ENCODE measurements at places on chromosomes 7 and 10.

- no peak for DNase-seq
Measured at GRCh38 chr7:121401896-121402295, 5.8 kb upstream of the FAM3C start.

GRCh38 chr10:48516911-48517310, 88.0 kb downstream of the ARHGAP22 start:
- no peak for DNase-seq

- no peak for DNase-seq
Measured at GRCh38 chr7:47605816-47606575, 24.1 kb upstream of the TNS3 start.

DNA sequence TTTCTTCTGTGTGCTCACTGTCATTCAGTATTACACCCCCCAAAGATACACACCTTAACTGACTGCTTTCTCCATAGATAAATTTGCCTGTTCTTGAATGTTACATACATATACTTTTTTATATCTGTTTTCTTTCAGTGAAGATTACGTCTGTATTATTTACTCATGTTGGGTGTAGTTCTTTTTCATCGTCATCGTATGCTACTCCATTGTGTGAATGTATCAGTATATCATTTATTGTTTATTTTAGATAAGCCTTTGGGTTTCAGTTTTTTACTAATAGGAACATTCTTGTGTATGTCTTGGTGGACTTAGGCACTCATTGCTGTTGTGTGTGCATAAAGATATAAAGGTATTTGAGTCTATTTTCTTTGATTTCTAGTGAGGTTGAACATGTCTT, 64.4 kb downstream of the SEPTIN7 start:
- no peak for DNase-seq

- no peak for DNase-seq
Measured at GRCh38 chr7:134044682-134045081, 82.5 kb upstream of the LRGUK start.

DNA sequence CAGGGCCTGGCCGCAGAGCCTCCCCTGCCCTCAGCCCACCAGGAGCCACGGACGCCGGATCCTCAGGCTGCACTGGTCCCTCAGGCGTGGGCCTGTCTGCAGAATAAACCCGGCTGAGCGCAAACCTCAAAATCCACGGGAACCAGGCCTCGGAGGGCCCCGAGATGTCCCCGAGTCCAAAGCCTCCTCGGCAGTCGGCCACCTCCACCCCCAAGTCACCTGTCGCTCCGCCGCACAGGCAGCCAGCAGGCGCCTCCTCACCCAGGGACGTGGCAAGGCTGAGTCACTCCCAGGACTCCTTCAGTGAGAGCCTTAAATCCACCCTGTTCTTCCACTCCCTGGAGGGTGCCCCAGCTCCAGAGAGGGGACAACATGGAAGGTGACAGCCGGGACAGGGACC, 33.2 kb downstream of the STK32C start:
- no peak for DNase-seq

- no peak for DNase-seq
Measured at GRCh38 chr10:123202506-123202905, 48.3 kb downstream of the BUB3 start.

DNA sequence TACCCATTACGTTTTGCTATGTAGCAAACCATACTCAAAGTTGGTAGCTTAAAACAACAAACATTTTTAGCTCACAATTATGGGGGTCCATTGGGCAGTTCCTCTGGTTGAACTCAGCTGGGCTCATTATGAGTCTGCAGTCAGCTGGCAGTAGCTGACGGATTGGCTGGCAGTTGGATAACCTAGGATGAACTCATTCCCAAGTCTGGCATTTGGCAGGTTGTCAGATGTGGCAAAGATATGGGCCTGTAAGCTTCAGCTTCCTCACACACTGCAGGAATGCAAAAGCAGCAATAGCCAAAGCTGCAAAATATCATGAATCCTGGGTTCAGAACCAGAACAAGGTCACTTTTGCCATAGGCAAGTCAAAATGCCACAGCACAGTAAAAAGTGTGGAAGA, 412.2 kb upstream of the SORCS1 start:
- DNase-seq, result no peak

- DNase-seq, result no peak
Measured at GRCh38 chr7:49174396-49174795, 250.0 kb downstream of the CDC14C start.

- no peak for DNase-seq
Measured at GRCh38 chr10:67110286-67110685, 184.4 kb downstream of the LRRTM3 start.

- DNase-seq, result no peak
Measured at GRCh38 chr7:71345117-71345884, 213.4 kb downstream of the GALNT17 start.

DNA sequence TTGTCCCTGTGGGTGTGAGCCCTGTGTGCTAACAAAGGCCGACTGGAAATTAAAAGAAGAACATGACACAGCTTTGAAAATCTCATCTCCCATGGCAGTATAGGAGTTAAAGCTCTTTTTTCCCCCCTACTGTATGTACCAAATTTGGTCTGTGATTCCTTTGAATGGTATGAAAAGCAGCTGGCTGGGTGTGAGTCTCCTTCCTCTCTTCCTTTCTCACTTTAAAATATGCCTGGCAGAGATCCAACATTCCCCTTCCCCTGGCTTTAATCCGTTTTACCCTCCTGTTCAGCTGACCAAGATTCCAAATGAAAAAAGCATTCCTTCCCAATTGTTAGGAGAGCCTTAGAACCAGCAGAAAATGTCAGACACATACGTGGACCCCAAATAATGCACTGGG, 225.0 kb upstream of the CELF2 start:
- no peak for DNase-seq

DNA sequence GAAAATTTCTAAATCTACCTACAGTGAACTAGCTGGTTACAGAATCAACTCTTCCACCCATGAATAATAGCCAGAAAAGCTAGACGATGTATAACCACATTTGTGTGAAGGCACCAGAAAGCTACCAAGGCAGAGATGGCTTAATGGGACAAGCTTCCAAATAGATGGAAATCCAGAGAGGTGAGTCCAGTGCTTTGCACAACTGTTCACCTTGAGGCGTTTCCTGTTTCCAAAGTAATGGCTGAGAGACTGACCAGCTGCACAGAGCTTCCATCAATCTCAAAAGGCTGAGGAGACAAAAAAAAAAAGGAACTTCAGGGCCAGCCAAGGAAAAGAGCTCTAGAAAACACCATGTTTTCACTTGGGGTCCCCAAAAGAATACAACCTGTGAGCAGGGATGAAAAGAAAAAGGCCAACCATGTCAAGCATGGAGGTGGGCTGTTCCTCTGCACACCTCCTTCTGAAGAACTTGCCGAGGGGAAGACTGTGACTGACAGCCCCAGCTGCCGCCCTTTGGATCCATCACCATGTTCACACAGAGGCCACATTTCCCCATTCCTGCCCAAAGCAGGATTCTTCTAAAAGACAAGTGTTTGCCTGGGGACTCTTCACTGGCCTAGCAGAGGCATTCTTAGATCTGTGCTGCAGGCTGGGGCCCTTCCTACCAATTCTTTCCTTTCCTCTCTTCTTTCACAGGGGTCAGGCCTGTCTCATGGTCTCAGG, 72.9 kb downstream of the ARHGAP21 start:
- DNase-seq, result no peak

DNA sequence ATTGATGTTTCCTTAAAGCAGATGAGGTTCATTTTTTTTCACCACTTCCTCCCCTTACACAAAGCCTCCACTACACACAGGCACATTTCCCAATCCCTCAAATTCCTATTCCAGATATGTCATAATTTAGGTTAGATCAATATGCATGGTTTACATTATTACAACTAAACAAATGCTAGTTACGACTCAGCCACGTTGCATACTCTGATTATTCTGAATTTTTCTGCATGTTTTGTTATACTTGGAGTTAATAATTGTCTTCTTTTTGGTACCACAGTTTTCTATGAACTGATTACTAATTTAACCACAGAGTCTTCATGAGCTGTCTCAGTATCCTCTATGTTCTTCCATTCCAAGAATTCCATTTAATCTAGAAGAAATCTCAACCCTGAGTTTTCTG, 4.4 kb upstream of the BICC1 start:
- no peak for DNase-seq

DNA sequence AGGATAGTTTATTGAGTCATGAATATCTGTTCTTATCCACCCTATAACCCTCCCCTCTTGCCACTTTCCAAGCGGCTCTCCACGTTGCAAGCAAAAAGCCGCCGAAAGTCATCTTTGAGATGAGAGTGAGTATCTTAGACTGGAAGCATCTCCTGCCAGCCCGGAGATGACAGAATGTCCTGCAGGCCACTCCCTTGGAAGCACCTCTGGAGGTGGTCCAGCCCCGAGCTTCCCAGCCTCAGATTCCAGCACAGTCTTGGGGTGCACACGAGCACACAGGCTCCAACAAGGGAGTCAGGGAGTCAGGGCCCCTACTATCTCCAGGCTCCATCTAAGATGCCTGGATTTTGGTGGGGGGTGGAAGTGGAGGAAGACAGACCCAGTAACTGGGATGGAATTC, 5.5 kb upstream of the ELN start:
- no peak for DNase-seq

- DNase-seq, result no peak
Measured at GRCh38 chr7:18350678-18351077, 144.9 kb upstream of the HDAC9 start.

DNA sequence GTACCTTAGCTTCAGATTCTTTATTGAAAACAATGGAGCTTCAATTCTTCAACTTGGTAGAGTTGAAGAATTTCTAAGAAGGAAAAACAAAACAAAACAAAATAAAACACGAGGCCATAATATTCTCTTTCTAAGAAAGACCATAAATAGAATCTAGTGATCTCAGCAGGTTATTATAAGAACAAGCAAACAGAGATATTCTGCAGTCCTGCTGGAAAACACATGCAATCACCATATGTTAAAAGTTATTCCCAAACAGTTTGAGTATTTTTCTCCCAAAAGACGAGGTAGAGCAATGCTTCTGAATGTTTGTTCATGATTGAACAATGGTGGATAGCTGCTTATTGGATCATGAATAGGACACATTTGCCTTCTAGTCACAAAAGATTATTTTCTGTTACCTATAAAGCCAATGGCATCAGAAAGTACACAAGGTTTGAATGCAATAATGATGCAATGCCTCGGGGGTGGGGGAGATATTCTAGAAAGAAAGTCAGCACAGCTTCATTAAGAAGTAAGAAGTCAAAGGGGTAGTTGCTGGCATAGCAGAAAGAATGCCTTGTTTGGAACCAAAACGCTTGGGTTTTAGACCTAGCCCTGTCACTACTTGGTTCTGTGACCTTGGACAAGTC, 59.3 kb downstream of the CREB3L2 start:
- no peak for DNase-seq

DNA sequence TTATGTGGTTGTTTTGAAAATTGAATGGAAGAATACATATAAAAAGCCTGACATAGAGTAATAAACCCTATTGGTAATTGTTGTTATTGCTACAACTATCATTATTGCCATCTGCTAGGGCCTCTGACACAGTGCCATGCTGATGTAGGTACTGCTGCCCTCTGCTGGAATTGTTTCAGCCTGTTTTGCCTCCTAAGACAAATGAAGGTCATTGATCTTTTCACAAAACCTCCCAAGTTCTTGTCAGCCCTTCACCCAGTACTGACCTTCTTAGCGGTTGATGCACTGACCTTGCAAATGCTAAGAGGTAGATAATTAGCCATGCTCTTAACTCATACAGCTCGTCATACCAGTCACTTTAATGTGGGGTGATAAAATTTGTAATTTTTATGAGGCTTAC, 975.2 kb downstream of the SORCS1 start:
- no peak for DNase-seq

GRCh38 chr7:153840861-153841260, 211.3 kb upstream of the DPP6 start:
- no peak for DNase-seq

- DNase-seq, result no peak
Measured at GRCh38 chr7:81469869-81470723, 299.8 kb downstream of the HGF start.

- no peak for DNase-seq
Measured at GRCh38 chr7:143484119-143484518, 6.4 kb downstream of the TAS2R41 start.

DNA sequence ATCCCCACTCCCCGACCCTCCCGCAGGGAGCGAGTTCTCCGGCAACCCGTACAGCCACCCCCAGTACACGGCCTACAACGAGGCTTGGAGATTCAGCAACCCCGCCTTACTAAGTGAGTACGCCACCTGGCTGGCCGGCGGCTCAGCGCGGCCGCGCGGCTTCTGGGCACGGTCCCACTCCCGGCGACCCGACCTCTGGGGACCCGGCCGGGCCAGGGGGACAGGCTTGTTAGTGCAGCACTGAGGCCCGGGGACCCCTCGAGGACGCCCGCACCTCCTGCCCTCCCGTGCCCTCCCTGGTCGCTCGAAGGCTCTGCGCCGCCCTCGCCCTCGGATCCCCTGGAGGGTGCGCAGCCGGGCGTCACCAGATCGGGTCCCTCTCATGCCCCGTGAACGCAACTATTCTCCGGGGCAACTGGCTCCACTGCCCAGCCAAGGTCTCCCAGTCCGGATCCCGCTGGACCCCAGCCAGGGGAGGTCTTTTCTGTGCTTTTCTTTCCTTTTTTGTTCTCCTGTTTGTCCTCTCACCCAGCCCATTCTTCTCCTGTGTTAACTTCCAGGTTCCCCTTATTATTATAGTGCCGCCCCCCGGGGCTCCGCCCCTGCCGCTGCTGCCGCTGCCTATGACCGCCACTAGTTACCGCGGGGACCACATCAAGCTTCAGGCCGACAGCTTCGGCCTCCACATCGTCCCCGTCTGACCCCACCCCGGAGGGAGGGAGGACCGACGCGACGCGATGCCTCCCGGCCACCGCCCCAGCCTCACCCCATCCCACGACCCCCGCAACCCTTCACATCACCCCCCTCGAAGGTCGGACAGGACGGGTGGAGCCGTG, 81.8 kb downstream of the PAX2 start:
- no peak for DNase-seq

DNA sequence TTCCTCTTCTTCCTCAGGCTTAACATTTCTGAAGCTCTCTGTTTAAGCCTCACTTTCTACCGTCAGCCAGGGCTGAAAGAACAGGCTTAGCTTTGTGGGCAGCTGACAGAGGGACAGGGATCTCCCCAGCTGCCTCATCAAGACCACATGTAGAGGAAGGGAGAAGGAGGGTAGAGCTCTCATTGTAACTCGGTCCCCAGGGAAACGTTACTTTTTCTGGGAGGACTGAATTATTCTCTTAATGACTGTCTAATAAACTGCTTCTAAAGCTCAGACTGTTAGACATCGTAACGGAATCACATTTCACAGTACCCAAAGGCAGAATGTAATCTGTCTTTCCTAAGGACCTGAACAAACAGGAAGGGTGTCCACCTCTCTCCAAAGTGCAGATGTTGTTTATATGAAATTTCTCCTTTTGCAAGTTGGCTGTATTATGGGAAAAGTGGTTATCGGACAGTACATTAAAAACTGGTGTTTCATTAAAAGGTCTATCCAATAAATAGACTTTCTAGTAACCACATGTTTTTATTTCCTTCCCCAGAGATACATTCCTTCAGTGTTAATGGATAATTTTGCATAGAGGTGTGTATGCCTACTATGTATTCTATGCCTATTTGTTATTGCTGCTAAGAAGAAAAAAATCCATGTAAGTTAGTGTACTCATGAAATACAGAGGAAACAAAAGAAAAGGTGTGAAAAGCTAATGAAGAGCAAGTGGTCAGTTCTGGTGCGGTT, 144.2 kb downstream of the CTTNBP2 start:
- DNase-seq, result no peak

Data from esophagus squamous epithelium (tissue), 5 donors.